ENCODE measurements at places on chromosomes 12 and 14. TPM values are rescaled to one million over a fixed set of nuclear protein-coding genes. Genes with fewer than 3 reads are reported as not detected.

Gene HELB
- polyA plus RNA-seq = 0.72 TPM

Gene INSM2
- not detected for polyA plus RNA-seq

DNA sequence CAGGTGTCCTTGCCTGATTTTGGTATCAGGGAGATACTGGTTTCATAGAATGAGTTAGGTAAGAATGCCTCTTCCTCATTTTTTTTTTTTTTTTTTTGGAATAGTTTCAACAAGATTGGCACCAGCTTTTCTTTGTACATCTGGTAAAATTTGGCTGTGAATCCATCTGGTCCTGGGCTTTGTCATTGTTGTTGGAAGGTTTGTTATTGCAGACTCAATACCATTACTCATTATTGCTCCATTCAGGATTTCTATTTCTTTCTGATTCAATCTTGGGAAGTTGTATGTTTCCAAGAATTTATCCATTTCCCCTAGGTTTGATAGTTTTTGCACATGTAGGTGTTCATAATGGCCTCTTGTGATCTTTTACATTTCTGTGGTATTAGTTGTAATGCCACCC lies 126.0 kb upstream of the KITLG start:
- H3K36me3 ChIP-seq = no peaks in the 10 kb centered on the region
- DNase-seq = no peak
- H3K4me1 ChIP-seq = no peaks in the 10 kb centered on the region
- H3K27ac ChIP-seq = no peak overlapping the region

Gene AKAP3
- 0.55 TPM for polyA plus RNA-seq

Measured in IMR-90 (cell line).